Mesenteric fat pad (tissue), 1 donor: ENCODE measurements at places on chromosomes 7 and 10. TPM values are rescaled to one million over a fixed set of nuclear protein-coding genes. Genes with fewer than 3 reads are reported as not detected.

GTPBP4 gene
- 59.9 TPM for total RNA-seq

ACSM6 gene
- not detected for total RNA-seq

STEAP4 gene
- total RNA-seq = 94.1 TPM

OR13A1 gene
- total RNA-seq = not detected

NEUROG3 gene
- 0.71 TPM for total RNA-seq

DNA2 gene
- 3.8 TPM for total RNA-seq

PON2 gene
- 54.7 TPM for total RNA-seq

MYL7 gene
- total RNA-seq = not detected

ATG9B gene
- not detected for total RNA-seq

WIPF3 gene
- total RNA-seq = 1.4 TPM

AKR1C8 gene
- total RNA-seq = 1.3 TPM

RPP30 gene
- 28.3 TPM for total RNA-seq

GTF2IRD1 gene
- 17.3 TPM for total RNA-seq

SPAG6 gene
- total RNA-seq = 0.51 TPM

PNLIPRP2 gene
- total RNA-seq = 1.1 TPM

SYT15 gene
- total RNA-seq = 6.3 TPM

R3HCC1L gene
- total RNA-seq = 7.2 TPM

TAC1 gene
- total RNA-seq = 1.5 TPM

WDR86 gene
- 19.4 TPM for total RNA-seq

WNT16 gene
- total RNA-seq = not detected

CALHM3 gene
- not detected for total RNA-seq

GCK gene
- total RNA-seq = 0.48 TPM

PRSS2 gene
- 9.3 TPM for total RNA-seq
